Fibroblast of skin of right quadriceps (primary cell): ENCODE measurements at places on chromosomes 4 and X.

DNA sequence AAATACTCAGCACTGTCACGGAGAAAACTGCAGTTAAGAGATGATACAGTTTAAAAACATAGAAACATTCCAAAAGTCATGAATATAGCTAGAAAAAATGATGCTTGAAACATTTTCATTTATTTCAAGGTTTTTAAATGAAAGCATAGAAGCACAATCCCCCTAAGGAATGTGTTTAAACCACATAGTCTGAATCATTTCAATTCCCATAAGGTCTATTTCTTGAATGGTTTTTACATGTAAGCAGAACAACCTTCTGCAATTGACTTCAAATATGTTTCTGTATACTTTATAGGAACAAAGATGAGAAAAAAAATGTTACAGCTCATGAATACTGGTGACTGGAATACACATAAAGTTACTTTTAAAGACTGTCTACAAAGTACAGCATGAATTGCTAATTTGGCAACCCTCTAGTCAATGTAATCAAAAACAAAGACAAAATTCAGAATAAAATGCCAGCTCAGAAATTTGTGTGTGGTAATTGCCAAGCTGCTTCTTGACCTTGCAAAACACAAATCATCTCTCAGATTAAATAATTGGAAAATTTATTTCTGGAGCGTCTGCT lies 886.4 kb upstream of the ADGRL3 start:
- peak; percentile 70 for DNase-seq

- DNase-seq, result no peak
Measured at GRCh38 chr4:108264693-108265092, 96.0 kb upstream of the LEF1 start.

- peak; percentile 67 for DNase-seq
Measured at GRCh38 chrX:14616836-14617235, 87.5 kb downstream of the GLRA2 start.

DNA sequence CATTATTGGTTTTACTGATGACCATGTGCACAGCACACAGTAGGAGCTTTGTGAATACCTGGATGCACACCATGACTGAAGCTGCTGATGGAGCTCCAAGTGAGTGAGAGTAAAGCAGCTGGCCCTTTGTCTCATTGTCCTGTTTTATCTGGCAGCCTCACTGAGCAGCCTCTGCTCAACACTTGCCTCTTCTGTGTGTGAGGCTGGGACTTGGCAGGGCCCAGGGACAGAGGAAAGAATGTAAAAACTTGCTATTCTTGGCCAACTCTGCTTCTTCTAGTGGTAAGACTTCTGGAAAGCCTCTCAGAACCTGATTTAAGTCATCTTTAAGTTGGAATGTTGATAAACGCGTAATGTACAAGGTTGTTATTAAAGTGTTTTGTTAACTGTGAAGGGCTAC lies 61.4 kb downstream of the BEX1 start:
- no peak for DNase-seq

DNA sequence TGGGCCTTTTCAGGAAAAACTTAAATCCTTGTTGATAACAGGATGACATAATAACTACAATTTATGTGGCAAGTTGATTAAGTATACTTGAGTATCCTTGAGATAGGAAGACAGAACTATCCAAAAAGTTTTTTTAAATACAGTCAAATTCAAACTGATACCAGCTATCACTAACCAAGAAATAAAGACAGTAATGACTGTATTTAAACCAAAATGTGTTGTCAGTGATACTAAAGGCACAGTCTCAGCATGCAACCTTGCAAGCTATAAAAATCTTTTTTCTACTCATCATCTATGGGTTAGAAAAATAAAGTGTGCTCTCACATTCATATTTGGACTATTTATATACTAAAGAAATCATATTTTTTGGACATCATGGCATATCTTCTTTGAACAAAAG lies 64.7 kb downstream of the PAPSS1 start:
- no peak for DNase-seq

- no peak for DNase-seq
Measured at GRCh38 chr4:7301846-7302630, 109.7 kb downstream of the SORCS2 start.

DNA sequence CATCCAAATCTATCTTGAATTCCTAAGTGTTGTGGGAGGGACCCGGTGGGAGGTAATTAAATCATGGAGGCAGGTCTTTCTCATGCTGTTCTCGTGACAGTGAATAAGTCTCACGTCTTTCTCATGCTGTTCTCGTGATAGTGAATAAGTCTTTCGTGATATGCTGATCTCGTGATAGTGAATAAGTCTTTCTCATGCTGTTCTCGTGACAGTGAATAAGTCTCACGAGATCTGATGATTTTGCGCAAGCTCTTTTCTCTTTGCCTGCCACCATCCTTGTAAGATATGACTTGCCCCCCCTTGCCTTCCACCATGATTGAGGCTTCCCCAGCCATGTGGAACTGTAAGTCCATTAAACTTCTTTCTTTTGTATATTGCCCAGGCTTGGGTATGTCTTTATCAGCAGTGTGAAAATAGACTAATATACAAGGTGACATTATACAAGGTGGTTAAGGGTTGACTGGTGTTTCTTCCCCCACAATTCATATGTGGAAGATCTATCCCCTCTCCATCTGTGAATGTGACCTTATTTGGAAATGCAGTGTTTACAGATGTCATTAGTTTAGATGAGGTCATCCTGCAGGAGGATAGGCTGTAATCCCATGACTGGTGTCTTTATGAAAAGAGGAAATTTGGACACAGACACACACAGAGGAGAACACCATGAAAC lies 27.6 kb downstream of the ARSD start:
- peak; percentile 10 for DNase-seq

DNA sequence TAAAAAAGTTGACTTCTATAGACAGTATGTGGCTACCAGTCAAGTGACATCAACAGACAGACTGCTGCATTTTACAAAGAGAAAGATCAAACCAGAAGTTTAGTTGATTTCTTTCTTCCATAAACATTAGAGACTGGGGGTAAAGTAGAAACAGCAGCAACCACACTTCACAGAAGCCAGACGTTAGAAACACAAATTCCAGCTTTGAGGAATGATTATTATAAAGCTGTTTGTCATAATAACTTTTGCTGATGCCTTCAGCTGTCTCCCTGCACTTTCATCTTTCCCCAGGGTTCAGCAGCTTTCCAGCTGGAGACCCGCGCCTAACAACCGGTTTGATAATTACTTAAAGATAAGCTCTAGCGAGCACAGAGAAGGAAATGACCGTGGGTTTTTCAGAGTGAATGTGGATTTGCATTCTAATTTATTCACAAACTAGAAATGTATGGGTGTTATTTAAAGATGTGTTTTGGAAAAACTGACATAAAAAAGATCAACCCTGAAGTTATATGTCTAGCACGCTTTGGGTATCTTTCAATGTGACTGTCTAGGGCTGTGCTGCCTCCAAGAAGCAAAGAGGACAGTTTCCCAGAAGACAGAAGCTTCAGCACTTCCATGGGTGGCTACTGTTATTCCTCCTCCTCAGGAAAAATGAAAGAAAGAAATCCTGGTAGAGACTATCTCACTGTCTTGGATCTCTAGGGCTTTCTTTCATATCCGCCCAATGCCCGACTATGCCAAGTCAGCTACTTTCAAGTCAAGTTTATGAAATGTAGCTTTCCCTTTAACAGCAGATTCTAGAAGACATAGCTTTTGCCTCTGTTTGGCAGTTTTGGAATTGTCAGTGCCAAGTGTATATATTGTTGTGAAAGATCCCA lies 15.0 kb upstream of the ENAM start:
- DNase-seq, result no peak

DNA sequence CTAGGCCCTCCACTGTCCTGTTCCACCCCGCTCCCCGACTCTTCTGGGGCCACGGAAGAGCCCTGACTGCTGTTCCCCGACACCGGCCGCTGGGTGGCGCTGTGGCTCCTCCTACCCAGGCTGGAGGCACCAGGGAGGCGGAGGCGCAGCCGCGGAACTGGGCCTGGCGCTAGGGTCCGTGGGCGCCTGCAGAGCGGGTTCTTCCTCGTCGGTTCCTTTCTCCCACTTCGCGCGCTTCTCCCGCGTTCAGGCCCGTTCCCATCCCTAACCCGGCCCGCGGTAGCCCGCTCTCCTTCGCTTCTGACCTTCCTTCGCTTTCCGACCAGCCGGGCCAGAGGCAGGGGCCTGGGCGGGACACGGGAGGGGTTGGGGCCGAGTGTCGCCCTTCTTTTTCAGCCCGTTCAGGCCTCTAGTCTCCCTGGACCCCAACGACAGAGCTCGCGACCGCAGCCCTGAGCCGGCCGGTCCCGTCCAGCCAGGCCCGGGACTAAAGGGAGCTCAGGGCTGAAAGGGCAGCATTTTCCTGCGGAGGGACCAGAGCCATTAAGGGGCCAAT lies 34.3 kb downstream of the NALF2 start:
- DNase-seq, result peak; percentile 41

GRCh38 chr4:147678796-147679549 lies 5.0 kb downstream of the PRMT9 start:
- DNase-seq, result no peak

- peak; percentile 7 for DNase-seq
Measured at GRCh38 chr4:160238790-160239189, 1135.9 kb downstream of the RAPGEF2 start.

GRCh38 chrX:72371405-72371804 lies 65.7 kb upstream of the CITED1 start:
- no peak for DNase-seq

DNA sequence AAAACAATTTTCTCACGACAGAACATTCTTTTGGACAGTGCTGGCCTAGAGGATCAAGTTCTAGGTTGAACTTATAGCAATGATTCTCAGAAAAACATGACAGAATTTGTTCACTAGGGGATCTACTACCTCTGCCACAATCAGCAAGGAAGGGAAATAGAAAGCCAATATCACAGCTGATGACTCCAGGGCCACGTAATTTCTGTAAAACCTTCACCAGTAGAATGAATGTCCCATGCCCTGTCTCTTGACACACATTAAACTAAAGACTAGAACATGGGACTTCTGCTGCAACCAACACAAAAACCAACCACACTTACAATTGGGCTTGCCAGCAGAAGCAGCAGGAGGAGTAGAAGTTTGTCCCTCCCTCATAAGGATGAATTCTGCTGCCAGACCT lies 86.0 kb upstream of the NPFFR2 start:
- no peak for DNase-seq

DNA sequence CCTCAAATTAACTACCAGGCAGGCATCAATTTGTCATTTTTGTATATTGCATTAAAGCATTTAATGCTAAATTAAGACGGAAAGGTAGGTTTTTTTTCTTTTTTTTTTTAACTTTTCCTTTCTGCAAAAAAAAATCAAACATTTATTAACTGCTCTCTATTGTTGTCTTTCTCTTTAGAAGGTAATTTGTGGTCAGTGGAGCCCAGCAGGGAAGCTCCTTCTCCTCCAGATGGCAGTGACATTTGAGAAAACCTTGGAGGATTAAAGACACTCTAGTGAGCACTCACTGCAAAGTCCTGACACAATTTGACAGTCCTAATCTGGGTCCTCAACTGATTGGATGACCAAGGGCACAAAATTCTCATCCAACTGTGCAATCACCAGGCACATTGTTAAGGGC lies 102.4 kb downstream of the SLIT2 start:
- no peak for DNase-seq

- no peak for DNase-seq
Measured at GRCh38 chr4:138410266-138410665, 168.1 kb upstream of the SLC7A11 start.
